Peyer's patch (tissue), 4 donors: ENCODE measurements at places on chromosomes 7 and 10. TPM values are rescaled to one million over a fixed set of nuclear protein-coding genes. Genes with fewer than 3 reads are reported as not detected.

CDK14 gene
- total RNA-seq, result 0.18 TPM

KEL gene
- total RNA-seq, result not detected

MICALL2 gene
- total RNA-seq, result 111 TPM

AFAP1L2 gene
- total RNA-seq, result 16.8 TPM

VGF gene
- not detected for total RNA-seq

FAM25G gene
- not detected for total RNA-seq

EPO gene
- total RNA-seq, result not detected

RET gene
- 5.8 TPM for total RNA-seq

MRPL32 gene
- total RNA-seq, result 27.8 TPM

FEZF1 gene
- total RNA-seq, result not detected

DNA sequence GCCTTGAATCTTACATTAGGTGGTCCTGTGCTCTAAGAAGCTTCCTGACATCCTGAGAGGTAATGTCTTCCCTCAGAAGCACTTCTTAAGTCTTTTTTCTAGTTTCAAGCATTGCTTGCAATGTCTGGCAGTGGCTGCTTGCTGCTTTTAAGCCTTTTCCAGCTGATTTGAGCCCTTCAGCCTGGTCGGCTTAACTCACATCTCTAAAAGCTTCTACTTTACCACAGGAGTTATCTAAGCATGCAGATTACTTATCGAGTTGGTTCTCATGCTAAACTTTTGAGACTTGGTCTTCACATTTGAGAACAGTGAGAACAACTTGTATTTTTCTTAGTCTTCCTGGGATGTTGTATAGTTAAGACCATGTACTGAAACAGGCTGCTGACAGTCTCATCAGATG, 3.9 kb downstream of the LRMDA start:
- H3K4me3 ChIP-seq, result no peak overlapping the region
- no peak overlapping the region for H3K27ac ChIP-seq
- H3K36me3 ChIP-seq, result no peaks in the 10 kb centered on the region
- DNase-seq, result no peak

DNA sequence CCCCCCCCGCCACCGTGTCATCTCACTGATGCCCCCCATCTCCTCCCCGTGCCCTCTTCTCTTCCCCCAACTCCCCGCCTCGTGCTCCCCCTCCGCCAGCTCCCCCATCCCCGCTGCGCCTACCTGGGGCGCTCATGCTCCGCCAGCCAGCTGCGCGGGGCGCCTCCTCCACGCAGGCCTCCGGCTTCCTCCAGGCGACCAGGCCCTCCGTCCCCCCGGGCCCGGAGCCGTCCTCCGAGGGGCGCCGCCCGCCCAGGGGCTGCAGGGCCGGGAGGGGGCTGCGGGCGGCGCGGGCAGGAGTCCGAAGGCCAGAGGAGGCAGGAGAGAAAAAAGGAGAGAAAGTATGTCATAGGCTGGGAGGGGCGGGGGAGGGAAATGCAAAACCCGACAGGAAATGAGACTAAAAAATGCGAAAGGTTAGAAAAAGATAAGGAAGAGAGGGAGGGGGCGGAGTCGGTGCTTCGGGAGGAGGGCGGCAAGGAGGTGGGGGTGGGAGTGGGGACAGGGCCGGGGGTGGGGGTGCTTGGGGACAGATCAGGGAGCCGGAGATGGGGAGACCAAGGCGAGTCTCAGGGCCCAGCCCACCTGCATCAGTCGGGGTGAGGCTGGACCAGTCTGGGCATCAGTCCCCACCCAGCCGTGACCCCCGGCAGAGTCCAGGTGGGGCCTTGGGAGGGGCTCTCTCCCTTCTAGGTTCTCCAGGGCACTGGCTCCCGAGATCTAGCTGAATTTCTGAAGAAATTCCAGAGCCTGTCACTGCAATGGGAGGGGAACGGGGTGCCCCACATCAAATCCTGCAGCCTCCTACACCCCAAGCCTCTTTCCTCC, at the start of gene CARD11:
TSS of gene CARD11 (minus strand) at position 324 of the 828 bp plus-strand sequence. CDS start 85,361 bp downstream, outside the sequence.
- H3K27ac ChIP-seq, result peak within 1 kb of the TSS; percentile 89
- no peaks in the 10 kb centered on the region for H3K36me3 ChIP-seq
- peak within 1 kb of the TSS; percentile 63 for H3K4me3 ChIP-seq
- peaks cover 9% of the 10 kb centered on the region for H3K4me1 ChIP-seq
- H3K27me3 ChIP-seq, result peaks cover 5% of the 10 kb centered on the region
- no peak for DNase-seq

DNA sequence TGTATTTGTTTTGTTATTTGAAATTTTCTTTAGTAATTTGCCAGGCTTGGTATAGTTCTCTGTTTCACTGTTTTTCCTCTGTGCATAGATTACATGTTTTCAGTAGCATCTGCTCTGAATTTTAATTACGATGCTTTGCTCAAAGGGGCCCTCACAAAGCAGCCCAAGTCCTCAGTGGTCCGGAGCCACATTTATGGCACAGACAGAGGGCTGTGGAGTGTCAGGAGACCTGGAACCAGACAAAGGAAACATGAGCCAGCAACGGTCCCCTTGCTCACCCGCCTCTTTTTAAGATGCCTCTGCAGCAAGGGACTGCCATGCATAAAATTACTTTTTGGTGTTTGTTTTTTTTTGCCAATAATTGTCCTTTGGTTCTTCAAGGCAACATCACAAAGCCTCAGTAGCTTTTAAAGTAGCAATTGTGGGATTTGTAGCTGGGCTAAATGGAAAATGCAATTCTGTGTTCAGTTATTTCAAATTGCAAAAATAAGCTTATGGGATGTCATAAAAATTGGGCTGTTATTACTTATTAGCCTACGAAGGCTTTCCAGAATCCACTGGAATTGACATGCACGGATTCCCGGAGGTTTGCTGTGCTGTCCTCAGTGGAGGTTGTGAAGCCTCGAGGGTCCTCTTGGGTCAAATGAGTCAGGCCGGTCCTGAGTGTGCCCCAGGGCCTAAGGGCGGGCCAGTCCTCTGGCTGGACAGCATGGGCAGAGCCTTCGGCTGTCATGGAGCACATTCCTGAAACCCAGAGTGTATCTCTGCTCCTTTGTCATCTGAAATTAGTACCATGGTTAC, 422.8 kb downstream of the GLRX3 start:
- no peak overlapping the region for H3K4me3 ChIP-seq
- no peak overlapping the region for H3K27ac ChIP-seq
- H3K36me3 ChIP-seq, result no peaks in the 10 kb centered on the region
- no peaks in the 10 kb centered on the region for H3K27me3 ChIP-seq
- no peaks in the 10 kb centered on the region for H3K4me1 ChIP-seq

DNA sequence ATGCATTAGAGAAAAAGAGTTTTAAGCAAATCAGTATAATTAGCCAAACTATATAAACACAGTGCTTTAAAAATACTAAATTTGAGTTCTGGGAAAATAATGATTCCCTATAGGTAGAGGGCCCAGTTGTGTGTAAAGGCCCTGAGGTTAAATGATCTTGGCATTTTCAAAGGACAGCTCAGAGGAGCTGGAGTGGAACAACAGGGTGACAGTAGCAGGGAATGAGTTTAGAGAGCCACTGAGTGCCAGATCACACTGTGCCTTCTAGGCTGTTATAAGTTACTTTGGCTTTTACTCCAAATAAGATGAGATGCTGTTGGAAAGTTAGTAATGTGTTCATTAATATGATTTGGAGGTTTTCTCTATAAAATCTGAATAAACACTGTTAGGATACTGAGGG, 34.6 kb downstream of the VWDE start:
- no peaks in the 10 kb centered on the region for H3K4me1 ChIP-seq
- H3K27ac ChIP-seq, result no peak overlapping the region
- no peak for DNase-seq
- no peaks in the 10 kb centered on the region for H3K36me3 ChIP-seq

DNA sequence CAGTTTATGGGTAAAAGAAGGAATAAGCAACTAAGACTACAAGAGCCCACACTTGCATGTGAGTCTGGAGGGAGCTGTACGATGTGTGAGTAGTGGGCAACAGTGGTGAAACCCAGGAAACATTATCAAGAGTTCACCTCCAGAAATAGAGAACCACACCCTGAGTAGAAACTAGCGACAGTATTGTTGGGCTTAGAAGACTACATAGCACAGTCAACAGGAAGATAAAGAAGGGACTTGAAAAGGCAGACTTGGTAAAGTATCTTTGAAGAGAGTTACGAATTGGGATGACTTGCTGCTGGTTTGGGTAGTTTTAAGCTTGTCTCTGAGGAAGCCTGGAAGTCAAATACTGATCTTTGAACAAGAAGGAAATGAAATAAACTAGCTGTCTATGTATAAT, 223.2 kb upstream of the GNAI1 start:
- no peak for DNase-seq
- no peaks in the 10 kb centered on the region for H3K36me3 ChIP-seq
- no peaks in the 10 kb centered on the region for H3K4me1 ChIP-seq
- H3K27me3 ChIP-seq, result no peaks in the 10 kb centered on the region
- H3K4me3 ChIP-seq, result no peak overlapping the region
- no peak overlapping the region for H3K27ac ChIP-seq

GRCh38 chr7:101626069-101626671, 2.9 kb downstream of the MYL10 start:
- H3K4me1 ChIP-seq, result no peaks in the 10 kb centered on the region
- H3K27ac ChIP-seq, result no peak overlapping the region
- H3K27me3 ChIP-seq, result no peaks in the 10 kb centered on the region
- no peak overlapping the region for H3K4me3 ChIP-seq
- no peaks in the 10 kb centered on the region for H3K36me3 ChIP-seq

DNA sequence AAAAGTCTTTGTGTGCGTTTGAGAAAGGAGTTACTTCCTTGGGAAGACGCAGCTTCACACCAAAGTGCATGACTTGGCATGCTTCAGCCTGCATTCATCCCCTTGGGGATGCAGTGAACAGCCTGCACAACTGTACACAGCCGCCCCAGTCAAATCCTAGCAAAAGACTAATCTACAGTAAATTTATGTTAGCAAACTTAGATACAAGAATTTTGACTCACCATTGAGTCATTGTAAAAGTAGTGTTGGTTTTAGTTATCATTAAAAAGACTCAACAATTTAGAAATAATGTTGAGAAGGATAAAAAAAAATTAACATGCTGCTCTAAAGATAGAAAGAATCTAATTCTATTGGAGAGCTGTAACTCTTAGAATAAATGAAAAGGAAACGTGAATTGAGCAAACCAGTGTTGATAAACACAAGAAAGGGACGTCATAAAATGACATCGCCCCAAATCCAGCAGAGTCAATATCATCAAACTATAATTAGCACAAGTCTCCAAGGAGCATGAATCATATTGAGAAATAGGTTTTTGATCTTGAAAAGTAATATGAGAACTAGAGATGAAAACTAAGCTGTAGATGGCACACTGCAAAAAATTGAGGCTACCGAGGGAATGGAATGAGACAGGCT, 11.9 kb upstream of the OPTN start:
- no peaks in the 10 kb centered on the region for H3K4me1 ChIP-seq
- H3K4me3 ChIP-seq, result no peak overlapping the region
- H3K36me3 ChIP-seq, result no peaks in the 10 kb centered on the region
- H3K27ac ChIP-seq, result no peak overlapping the region
- no peak for DNase-seq
- no peaks in the 10 kb centered on the region for H3K27me3 ChIP-seq

DNA sequence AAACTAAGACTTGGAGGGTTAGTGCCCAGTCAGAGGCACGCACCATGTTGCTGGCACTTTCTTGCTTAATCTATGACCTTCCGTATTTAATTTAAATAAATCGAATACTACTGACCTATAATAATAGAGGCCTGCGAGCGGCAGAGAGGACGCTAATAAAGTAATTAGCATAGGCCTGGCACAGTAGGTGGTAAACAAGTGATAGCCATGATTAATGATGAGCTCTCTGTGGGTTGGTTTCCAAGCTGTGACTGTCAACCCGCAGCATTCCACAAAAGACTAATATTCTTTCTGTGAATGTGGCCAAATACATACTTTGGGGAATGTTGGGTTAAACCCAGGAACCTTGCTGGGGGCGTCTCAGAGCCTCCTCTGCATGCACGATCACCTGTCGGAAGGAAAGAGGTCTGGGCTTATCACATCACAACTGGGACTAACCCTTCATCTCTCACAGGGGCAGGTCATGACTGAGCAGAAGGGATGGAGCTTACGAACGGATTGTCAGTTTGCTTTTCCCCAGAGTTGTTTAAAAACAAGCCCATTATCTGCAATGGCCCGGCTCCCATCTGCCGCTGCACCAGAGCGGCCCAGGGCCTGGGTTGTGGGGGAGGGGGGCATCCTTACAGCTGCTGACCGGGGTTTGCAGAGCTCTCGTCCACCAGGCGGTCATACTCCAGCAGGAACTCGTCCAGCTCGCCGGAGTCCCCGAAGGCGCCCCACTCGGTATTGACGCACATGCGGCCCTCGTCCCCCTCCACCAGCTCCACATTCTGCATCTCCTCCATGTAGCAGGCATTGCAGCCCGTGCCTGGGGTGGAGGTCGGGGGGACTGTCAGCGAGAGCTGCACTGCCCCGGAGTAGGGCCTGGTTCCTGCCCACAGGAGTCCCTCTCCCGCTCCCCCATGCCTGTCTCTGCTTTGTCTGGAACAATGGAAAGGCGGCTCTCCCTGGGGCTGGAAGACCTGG, 6.2 kb upstream of the MYL7 start:
- H3K27me3 ChIP-seq, result no peaks in the 10 kb centered on the region
- no peaks in the 10 kb centered on the region for H3K36me3 ChIP-seq
- H3K4me3 ChIP-seq, result no peak overlapping the region
- H3K27ac ChIP-seq, result no peak overlapping the region
- peak; percentile 46 for DNase-seq

GRCh38 chr10:102537367-102537766, 33.6 kb downstream of the SUFU start:
- no peaks in the 10 kb centered on the region for H3K4me1 ChIP-seq
- H3K27me3 ChIP-seq, result no peaks in the 10 kb centered on the region
- no peak for DNase-seq
- no peak overlapping the region for H3K27ac ChIP-seq
- H3K4me3 ChIP-seq, result no peak overlapping the region

DNA sequence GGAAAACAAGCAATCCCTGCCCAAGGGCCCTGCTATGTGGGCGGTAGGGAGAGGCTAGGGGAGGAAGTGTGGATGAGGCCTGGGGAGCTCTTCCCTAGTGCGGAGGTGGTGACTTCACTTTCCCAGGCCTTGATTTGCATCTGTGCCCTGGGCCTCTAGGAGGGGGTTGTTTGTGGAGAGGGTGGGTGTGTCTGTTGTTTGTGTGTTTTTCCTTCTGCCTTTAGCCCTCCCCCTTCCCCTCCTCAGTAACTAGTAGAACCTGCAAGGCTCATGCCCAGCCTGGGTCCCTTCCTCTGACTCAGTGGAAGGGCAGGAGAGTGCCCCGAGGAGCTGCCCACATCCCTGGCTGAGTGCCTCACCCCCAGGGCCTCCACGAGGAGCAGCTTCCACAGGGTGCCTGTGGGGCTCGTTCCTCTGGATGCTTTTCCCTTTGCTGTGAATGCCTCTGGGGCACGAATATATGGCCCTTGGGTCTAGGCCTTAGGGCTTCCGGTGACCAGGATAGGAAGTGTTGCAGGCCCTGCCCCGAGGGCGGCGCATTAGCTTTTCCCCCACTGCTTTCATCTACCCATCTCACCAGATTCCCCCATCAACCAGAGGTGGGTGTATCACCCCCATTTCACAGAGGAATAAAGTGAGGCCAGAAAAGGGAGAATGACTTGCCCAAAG, 89.4 kb upstream of the DUSP5 start:
- no peaks in the 10 kb centered on the region for H3K36me3 ChIP-seq
- no peak overlapping the region for H3K4me3 ChIP-seq
- H3K27me3 ChIP-seq, result no peaks in the 10 kb centered on the region
- no peak for DNase-seq
- H3K27ac ChIP-seq, result no peak overlapping the region

- H3K4me3 ChIP-seq, result no peak overlapping the region
- H3K4me1 ChIP-seq, result no peaks in the 10 kb centered on the region
- DNase-seq, result no peak
- H3K27me3 ChIP-seq, result no peaks in the 10 kb centered on the region
Observed at GRCh38 chr7:111126987-111127386, 36.1 kb downstream of the LRRN3 start.
